ENCODE measurements at places on chromosomes 13 and 19.

DNA sequence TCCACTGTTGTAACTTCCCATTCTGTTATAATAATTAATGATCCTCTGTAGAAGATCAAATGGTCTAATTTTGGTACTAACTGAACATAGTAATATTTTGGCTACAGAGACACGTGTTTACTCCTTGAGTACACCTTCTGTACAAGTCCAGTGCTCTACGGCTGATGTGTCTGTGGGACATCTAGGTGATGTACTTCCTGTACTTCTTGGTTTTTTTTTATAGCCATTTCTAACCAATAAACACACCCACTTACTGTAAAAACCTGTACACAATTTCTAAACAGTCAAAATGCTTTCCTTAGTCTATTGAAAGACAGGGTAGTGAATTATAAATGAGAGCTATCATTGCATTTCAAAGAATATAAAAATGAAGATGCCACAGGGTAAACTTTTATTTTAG lies 118.7 kb downstream of the RNF17 start:
- DNase-seq = no peak

DNA sequence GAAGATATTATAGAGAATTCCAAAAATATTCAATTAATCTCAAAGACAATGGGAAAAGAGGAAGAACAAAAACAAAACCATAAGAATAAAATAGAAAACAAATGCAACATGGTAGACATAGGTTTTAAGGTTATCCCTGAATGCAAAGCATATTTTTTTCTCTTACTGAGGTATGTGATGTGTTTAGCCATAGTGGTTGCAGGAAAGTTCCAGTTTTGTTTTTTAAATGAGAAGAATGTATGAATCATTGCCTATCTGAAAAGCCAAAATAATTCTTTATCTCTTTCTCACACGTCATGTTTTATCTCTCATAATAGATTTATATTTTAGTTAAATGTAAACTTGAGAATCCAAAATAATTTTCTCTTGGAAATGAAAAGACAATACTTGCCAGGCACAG lies 2591.7 kb upstream of the PCDH20 start:
- DNase-seq = no peak

- no peak for DNase-seq
These were observed 6.2 kb downstream of the ERVK3-1 start for GRCh38 chr19:58311345-58311865.

DNA sequence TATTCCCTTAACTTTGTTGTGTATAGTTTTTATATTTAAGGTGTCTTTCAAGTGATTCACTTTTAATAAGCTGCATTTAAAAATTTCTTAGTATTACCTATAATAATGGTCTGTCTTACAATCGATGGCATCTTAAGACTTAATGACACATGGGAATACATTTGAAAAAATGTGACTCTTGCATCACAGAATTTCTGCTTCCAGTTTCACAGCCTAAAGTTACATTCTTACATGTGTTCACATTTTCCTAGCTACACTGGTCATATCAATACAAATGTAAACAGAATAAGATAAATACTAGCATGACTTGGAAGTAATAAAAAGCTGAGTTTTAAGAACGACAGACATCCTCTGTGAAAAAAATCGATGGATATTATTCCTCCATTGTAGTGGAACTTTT lies 1597.1 kb upstream of the MIR17HG start:
- no peak for DNase-seq

- no peak for DNase-seq
These were observed 500 bp upstream of the IFI30 start for GRCh38 chr19:18173054-18173571.

DNA sequence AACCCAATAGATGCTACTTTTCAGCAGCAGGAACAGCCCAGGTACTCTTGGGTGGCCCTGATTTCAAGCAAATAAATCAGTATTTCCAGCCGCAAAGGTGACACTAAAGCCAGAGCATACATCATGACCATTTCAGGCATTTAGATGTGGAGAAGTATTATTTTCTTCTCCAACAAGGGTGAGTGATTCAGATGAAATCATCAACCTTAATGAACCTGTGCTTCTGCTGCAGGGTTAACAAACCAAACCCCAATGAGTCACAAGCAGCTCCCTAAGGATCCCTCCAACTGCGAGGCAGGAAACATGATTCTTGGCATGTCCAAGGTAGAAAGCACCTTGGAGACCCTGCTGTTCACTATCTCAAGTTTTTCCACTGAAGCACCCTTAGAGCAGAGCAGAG lies 32.7 kb downstream of the MBNL2 start:
- no peak for DNase-seq

DNA sequence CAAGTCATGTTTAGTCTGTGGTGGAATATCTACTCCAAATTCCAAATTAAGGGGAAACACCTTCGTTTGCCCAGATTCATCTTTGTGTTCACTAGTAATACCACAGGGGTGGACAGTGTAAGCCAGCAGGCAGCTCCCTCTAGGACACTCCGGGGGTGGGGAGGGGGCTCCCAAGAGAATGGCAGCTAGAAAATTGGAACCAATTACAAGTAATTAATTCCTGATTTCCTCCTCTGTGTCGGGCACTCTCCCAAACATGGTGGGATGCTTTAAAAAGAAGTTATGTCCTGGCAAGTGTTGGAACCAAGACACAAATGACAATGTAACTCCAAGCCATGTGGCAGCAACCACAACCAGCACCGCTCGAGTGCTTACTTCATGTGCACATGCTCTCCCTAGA lies 5.9 kb downstream of the COL4A1 start:
- no peak for DNase-seq

DNA sequence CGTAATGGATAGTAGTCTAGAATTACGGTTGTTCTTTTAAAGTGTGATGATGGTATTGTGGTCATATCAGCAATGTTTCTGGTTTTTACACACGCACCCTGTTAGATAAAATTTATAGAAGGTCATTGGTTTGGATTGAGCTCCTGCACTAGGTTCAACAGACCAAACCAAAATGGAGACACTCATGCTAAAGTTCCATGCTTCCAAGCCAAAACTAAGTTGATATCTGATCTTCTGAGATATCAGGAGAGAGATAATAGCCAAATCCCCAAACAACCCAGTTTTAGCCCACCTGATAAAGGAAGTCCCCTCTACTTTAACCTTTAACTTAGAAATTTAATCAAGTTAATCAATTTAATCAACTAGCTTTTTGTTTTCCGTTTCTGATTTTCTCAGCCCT lies 1.2 kb downstream of the NOSIP start:
- no peak for DNase-seq

DNA sequence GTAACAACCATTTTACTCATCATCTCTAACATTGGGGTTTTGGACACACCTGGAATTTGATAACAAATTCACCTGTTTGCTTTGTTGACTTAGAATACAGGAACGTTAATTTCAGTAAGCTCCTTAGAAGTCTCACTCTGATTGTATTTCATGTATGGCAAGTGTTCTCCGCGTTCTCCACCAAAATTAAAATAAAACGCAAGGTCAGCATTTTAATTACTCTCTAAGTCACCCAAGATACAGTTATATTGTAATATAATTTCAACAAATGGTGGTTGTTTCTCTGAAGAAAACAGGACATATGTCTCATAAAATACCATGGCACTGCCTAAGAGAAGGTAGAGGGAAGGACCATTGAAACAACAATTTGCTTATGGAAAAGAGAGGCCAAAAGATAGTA lies 742.1 kb downstream of the LIG4 start:
- DNase-seq = no peak

DNA sequence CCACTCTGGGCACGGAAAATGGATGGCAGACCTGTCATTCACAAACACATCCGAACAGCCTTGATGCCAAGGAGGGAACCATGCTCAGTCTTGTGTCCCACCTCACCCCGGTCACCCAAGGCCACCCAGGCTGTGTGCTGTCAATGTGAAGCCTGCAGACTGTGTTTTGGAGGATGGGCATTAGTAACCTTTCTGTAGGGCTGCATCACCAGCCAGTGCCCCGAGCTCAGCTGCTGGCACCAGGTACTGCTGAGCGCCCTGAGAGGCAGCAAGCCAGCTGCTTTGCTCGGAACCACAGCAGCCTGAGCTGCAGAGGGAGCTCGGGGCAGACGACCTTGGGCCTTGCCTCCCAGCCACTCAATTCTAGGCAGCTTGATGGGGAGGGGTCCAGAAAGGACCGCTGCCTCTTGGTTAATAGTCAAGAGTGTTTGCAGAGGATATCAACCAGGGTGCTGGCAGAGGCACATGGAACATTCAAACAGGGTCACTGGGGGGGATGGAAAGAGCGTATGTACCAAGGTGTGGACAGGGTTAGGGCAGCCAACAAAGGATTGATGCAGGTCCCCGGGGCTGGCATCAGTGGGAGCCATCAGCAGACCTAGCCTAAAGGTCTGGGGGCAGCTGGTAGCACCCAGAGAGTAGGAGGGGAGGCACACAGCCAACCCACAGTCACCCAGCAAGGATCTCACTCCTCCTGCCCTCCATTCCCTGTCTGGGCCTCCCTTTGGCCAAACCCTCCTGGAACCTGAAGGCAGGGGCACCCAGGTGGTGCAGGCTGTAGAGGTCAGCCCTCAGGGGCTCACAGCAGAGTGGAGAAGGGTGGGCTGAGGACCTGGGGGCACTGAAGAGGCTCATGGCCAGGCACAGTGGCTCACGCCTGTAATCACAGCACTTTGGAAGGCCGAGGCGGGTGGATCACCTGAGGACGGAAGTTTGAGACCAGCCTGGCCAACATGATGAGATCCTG lies 8.1 kb downstream of the VSTM2B start:
- DNase-seq = no peak

- DNase-seq = no peak
These were observed 18.7 kb downstream of the MOB3A start for GRCh38 chr19:2077398-2077797.

DNA sequence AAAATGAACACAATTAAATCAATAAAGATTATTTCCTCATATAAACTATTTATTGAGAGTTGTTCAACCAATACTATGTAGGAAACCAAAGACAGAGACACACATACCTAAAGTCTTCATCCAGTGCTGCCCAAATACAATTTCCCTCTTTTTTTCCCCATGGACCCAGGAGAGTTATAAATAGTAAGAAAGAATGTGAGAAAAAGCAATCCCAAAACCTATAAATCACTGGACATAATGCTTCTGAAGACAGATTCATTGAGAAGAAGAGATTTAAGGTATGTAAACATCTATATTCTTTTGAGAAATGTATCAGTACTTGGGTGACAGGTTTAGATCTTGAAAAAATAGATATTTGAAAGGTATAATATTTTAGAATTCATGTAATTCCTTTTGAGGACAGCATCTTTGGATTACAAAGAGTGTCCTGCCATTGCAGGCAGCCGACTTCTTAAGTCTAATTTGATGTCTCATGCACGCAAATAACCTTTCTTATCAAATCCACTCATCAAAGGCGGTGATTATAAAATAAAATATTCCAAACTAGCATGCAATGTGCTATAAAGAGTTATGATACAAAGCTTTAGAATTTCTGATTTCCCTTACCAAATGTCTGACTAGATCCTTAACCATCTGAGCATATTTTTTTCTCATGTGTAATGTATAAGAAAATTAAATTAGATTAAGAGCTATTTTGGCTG lies 739.4 kb downstream of the LIG4 start:
- DNase-seq = no peak

GRCh38 chr13:21365574-21365973 lies 93.5 kb downstream of the ZDHHC20 start:
- DNase-seq = no peak

- no peak for DNase-seq
These were observed 176.6 kb downstream of the LMO7 start for GRCh38 chr13:75812751-75813181.

GRCh38 chr13:43326100-43326499 lies 302.7 kb downstream of the DNAJC15 start:
- DNase-seq = no peak

DNA sequence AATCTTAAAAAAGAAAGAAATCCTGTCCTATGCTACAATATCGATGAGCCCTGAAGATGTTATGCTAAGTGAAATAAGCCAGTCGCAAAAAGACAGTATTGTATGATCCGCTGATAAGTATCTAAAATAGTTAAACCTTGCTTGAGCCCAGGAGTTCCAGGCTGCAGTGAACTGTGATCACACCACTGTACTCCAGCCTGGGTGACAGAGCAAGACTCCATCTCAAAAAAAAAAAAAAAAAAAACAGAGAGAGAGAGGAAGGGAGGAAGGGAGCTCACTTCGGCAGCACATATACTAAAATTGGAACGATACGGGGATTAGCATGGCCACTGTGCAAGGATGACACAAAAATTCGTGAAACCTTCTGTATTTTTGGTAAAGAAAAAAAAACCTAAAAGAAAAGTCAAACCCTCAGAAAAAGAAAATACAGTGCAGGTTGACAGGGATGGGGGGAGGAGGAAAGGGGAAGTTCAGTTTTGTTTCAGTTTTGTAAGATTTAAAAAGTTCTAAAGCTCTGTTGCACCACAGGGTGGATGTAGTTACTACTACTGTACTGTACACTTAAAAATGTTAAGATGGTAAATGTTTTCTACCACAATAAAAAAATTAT lies 8.4 kb downstream of the CLASRP start:
- no peak for DNase-seq

GRCh38 chr13:99855526-99856420 lies 115.8 kb downstream of the ZIC5 start:
- no peak for DNase-seq
